H9 (cell line): ENCODE measurements at places on chromosomes 6 and 20.

GRCh38 chr6:112846681-112847080, 499.6 kb downstream of the RFPL4B start:
- H3K4me3 ChIP-seq, result no peak overlapping the region
- no peak overlapping the region for H3K27ac ChIP-seq
- H3K27me3 ChIP-seq, result no peaks in the 10 kb centered on the region
- no peaks in the 10 kb centered on the region for H3K4me1 ChIP-seq

- H3K27ac ChIP-seq, result no peak overlapping the region
- no peak for DNase-seq
- H3K4me3 ChIP-seq, result no peak overlapping the region
- H3K27me3 ChIP-seq, result no peaks in the 10 kb centered on the region
Observed at GRCh38 chr6:2725999-2726567, 24.6 kb downstream of the MYLK4 start.

- no peaks in the 10 kb centered on the region; the same call in 1 of the 2 replicates for H3K4me1 ChIP-seq
- H3K27ac ChIP-seq, result no peak overlapping the region
- no peaks in the 10 kb centered on the region for H3K27me3 ChIP-seq
Observed at GRCh38 chr6:107699254-107699653, 124.9 kb downstream of the SCML4 start.

GRCh38 chr6:46530896-46531295, 39.6 kb upstream of the RCAN2 start:
- H3K4me1 ChIP-seq, result peaks cover 4% of the 10 kb centered on the region; the same call in 1 of the 2 replicates
- no peak for DNase-seq
- H3K27me3 ChIP-seq, result no peaks in the 10 kb centered on the region

- no peaks in the 10 kb centered on the region for H3K36me3 ChIP-seq
- no peaks in the 10 kb centered on the region for H3K27me3 ChIP-seq
Observed at GRCh38 chr20:32479697-32480171, 105.4 kb downstream of the NOL4L start.

GRCh38 chr6:7008451-7008988, 99.2 kb upstream of the RREB1 start:
- DNase-seq, result no peak
- no peaks in the 10 kb centered on the region for H3K36me3 ChIP-seq
- no peak overlapping the region for H3K27ac ChIP-seq
- no peaks in the 10 kb centered on the region for H3K27me3 ChIP-seq
- no peak overlapping the region for H3K4me3 ChIP-seq

- H3K4me3 ChIP-seq, result peak overlapping the region; percentile 93; the same call in 2 of the 3 replicates
- no peaks in the 10 kb centered on the region for H3K27me3 ChIP-seq
- peaks cover 14% of the 10 kb centered on the region for H3K4me1 ChIP-seq
- DNase-seq, result no peak
- H3K36me3 ChIP-seq, result peaks cover 10% of the 10 kb centered on the region
Observed at GRCh38 chr6:143062551-143062950, 1.9 kb downstream of the AIG1 start.

GRCh38 chr20:8344631-8345030, 212.6 kb downstream of the PLCB1 start:
- H3K36me3 ChIP-seq, result no peaks in the 10 kb centered on the region
- no peak overlapping the region for H3K27ac ChIP-seq
- no peak for DNase-seq
- H3K4me3 ChIP-seq, result no peak overlapping the region
- H3K27me3 ChIP-seq, result no peaks in the 10 kb centered on the region
- no peaks in the 10 kb centered on the region for H3K4me1 ChIP-seq

GRCh38 chr20:53079828-53080686, 107.9 kb downstream of the TSHZ2 start:
- H3K36me3 ChIP-seq, result no peaks in the 10 kb centered on the region
- DNase-seq, result no peak
- no peak overlapping the region for H3K4me3 ChIP-seq
- H3K4me1 ChIP-seq, result peaks cover 4% of the 10 kb centered on the region; the same call in 1 of the 2 replicates

- no peaks in the 10 kb centered on the region for H3K4me1 ChIP-seq
- H3K36me3 ChIP-seq, result no peaks in the 10 kb centered on the region
- H3K27me3 ChIP-seq, result no peaks in the 10 kb centered on the region
Observed at GRCh38 chr6:119209452-119210205, 131.2 kb upstream of the FAM184A start.

GRCh38 chr20:44716309-44717106, 1.3 kb downstream of the CCN5 start:
- no peaks in the 10 kb centered on the region for H3K36me3 ChIP-seq
- no peaks in the 10 kb centered on the region for H3K27me3 ChIP-seq
- H3K27ac ChIP-seq, result no peak overlapping the region
- no peak for DNase-seq

DNA sequence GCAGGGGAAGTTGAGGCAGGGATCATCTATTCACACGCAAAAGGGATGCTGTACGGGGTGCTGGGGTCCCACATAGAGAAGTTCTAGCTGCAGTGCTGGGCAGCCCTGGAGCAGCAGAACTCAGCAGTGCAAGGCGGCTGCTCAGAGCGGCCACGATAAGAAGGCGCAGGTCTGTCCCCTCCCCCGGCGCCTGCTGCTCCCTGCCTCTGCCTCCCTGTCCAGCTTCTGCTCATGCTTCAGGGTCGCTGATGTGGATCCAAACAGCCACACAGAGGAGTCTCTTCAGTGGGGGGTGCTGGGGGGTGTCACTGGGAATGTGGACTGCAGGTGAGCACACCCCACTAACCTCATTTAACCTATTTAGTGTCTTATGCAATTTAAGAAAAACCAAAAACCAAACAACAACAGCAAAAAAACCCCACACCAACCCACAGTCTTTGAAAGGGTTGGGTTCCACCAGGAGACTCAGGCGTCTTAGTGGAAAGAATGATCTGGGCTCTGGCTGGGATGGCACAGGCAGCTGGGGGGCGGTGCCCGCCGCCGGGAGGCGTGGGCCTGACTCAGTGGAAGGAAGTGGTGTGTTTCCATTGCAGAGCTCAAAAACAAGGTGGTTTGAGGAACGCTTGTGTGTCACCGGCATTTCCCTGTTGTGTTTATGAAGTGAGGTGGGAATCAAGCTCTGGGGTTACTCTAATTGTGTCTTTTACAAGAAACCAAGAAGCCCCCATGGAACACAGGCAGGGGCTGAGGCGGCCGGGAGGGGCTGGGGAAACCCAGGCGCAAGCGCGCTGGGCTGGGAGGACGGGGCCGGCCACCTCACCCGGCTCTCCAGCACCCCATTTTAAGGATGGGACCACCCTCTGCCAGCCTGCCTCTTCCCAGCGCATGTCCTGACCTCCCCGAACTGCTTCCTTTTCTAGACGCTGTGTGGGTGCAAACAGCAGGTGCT, 55.1 kb downstream of the IRF4 start:
- no peak overlapping the region for H3K4me3 ChIP-seq
- peaks cover 3% of the 10 kb centered on the region; the same call in 1 of the 2 replicates for H3K36me3 ChIP-seq
- H3K27me3 ChIP-seq, result no peaks in the 10 kb centered on the region

DNA sequence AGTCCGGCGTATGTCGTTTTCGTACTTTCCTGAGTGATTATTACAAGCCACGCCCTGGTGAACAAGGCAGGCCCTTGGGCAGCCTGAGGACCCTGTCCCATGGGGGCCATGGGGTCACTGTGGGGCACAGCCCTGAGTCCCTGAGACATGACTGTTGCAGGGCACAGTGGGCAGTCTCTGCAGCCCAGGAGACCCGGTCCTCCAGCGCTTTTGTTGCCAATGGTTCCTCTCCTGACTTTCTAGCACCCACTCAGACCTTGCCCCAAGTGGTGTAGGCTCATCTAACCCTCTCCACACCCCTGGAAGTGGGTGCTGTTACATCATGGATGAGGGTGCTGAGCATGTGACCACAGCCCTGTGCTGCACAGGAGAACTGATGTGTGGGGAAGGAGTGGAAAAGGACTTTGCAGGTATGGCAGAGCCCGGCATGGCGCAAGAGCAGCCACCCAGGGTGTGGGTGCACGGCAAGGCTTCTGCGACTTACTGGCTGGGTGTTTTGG, 319.5 kb downstream of the TAF4 start:
- no peak overlapping the region for H3K27ac ChIP-seq
- DNase-seq, result no peak
- no peaks in the 10 kb centered on the region; the same call in 1 of the 2 replicates for H3K27me3 ChIP-seq

GRCh38 chr6:12291839-12292604, 1.9 kb downstream of the EDN1 start:
- H3K36me3 ChIP-seq, result peaks cover 31% of the 10 kb centered on the region
- H3K4me3 ChIP-seq, result peak overlapping the region; percentile 75
- H3K27ac ChIP-seq, result no peak overlapping the region
- DNase-seq, result peak; percentile 52
- H3K4me1 ChIP-seq, result no peaks in the 10 kb centered on the region; the same call in 1 of the 2 replicates

DNA sequence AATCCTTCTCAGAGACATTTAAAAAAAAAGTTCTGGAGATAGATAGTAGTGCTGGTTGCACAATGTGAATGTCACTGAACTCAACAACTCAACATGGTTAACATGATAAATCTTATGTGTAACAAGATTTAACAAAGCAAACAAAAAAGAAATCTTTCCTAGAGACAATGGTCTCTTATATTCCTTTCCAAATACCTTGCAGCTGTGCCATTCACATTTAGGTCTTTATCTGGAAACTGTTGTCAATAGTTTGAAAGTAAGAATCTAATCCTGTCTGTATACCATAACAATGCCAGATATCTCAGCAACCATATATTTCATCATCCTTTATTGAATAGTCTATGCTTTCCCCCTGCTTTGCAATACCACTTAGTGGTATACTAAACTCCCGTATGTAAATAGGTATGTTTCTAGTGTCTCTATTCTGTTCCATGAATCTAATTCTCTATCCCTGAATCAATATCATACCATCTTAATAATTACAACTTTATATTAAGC, 2.1 kb downstream of the SERAC1 start:
- no peak overlapping the region for H3K27ac ChIP-seq
- peaks cover 2% of the 10 kb centered on the region; the same call in 1 of the 2 replicates for H3K27me3 ChIP-seq
- DNase-seq, result no peak
- H3K4me3 ChIP-seq, result no peak overlapping the region
- peaks cover 2% of the 10 kb centered on the region; the same call in 1 of the 2 replicates for H3K4me1 ChIP-seq
- no peaks in the 10 kb centered on the region; the same call in 1 of the 3 replicates for H3K36me3 ChIP-seq

GRCh38 chr6:65229825-65230224, 477.2 kb downstream of the EYS start:
- H3K27ac ChIP-seq, result no peak overlapping the region
- H3K4me3 ChIP-seq, result no peak overlapping the region
- no peak for DNase-seq
- no peaks in the 10 kb centered on the region for H3K4me1 ChIP-seq
- H3K36me3 ChIP-seq, result no peaks in the 10 kb centered on the region

DNA sequence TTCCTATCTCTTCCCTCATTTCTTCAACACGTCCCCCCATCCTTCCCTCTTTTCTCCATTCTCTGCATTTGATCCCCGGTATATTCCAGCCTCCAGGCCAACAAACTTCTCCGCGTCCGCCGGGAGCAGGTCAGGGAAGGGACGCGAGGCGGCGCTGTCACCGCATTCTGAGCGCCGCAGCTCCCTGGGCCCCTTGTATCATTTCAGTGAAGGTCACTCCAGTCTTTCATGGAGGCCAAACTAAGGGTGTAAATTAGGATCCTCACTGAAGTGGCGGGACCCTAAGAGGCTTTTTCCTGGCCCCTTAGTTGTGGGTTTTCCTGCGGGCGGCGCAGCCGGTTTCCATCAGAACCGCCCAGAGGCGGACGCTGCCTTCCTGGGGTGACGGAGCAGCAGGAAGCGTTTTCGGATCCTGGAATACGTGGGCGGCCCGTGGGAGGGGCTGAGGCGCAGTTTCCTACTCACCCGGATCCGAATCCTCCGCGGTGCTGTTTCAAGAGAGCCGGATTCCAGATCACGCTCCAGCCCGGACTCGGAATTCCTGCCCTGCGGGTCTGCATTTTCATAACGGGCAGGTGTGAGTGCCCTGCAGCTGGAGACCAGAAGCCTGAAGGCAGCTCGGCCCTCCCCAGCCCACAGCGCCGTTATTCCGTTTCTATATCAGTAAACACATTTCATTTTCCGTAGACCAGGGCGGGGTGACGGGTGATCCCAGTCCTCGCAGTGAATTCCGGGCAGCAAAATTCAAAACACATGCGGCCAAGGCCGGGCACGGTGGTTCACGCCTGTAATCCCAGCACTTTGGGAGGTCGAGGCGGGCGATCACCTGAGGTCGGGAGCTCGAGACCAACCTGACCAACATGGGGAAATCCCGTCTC, 3.6 kb upstream of the MICA start:
- H3K4me3 ChIP-seq, result peak overlapping the region; percentile 77
- H3K36me3 ChIP-seq, result peaks cover 5% of the 10 kb centered on the region; the same call in 1 of the 2 replicates
- no peak overlapping the region for H3K27ac ChIP-seq
- peaks cover 2% of the 10 kb centered on the region; the same call in 1 of the 2 replicates for H3K4me1 ChIP-seq
- peaks cover 4% of the 10 kb centered on the region; the same call in 1 of the 2 replicates for H3K27me3 ChIP-seq
- DNase-seq, result peak; percentile 78

DNA sequence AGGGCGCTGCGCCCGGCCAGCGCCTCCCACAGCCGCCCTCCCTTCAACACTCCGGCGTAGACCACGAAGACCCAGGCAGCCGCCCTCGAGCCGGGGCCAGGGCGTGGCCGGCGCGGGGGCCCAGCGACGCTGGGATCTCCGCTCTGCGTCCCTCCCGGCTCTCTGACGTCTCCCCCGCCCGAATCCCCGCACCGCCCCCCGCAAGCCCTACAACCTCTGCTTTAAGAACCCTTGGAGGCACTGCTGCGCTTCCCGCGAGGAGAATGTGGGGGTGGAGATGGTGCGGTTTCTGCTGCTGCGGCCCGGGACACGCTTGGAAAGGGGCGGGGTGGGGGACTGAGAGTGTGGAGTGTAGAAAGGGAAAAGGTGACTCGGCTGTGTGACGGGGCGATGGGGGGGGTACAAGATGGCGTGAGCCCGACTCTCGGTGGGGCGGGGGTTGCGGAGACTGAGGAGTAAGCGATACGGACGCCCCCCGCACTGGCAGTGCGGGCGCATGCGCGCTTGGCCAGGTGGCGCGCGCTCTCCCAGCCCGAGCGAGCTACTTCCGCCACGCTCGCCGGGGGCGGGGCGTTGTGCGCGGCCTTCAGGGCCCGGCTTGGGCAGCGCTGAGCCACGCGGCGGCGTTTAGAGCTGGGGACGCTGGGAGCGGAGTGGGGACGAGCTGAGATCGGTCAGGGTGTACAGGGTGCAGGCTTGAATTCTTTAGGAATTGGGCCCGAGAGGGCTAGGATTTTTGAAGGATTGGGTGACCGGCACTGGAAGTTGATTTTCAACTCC, at the start of gene SUPT3H:
SUPT3H (minus strand) TSS at position 381 of the 780 bp plus-strand sequence.
- peak; percentile 95 for DNase-seq
- peak within 1 kb of the TSS; percentile 95 for H3K4me3 ChIP-seq
- no peaks in the 10 kb centered on the region for H3K4me1 ChIP-seq
- H3K36me3 ChIP-seq, result no peaks in the 10 kb centered on the region
- H3K27ac ChIP-seq, result peak within 1 kb of the TSS; percentile 8

- DNase-seq, result no peak
- H3K4me3 ChIP-seq, result no peak overlapping the region
- no peaks in the 10 kb centered on the region for H3K4me1 ChIP-seq
- no peaks in the 10 kb centered on the region for H3K27me3 ChIP-seq
Observed at GRCh38 chr6:140091895-140092294, 717.4 kb upstream of the CITED2 start.

DNA sequence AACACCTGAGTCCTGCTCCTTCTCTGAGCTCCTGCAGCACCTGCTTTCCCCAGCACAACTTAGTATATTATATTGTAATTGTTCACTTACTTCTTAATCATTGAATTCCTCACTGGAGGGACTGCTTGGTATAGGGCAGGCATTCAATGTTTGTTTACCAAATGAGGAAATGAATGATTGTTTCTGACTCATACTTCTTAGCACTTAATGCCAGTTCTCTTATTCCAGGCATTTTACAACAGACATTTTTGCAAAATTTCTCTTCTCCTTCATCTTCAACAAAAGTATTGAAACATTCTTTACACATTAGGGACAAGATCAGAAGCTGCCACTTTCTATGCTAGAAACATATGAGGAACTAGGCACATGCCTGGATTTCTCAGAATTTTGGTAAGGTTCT, 119.4 kb downstream of the TBX18 start:
- H3K4me1 ChIP-seq, result no peaks in the 10 kb centered on the region
- no peaks in the 10 kb centered on the region for H3K27me3 ChIP-seq
- no peak for DNase-seq
- no peaks in the 10 kb centered on the region for H3K36me3 ChIP-seq

- H3K36me3 ChIP-seq, result no peaks in the 10 kb centered on the region
- H3K27ac ChIP-seq, result no peak overlapping the region
- H3K27me3 ChIP-seq, result no peaks in the 10 kb centered on the region
- no peak for DNase-seq
Observed at GRCh38 chr6:46610862-46611553, 41.6 kb downstream of the CYP39A1 start.
